ENCODE measurements at places on chromosomes 12 and 14.
A peak's percentile ranks its signal among the peaks of the same experiment; 100 is the strongest.

- DNase-seq: peak; percentile 59
These were observed 5.4 kb downstream of the SAMD4A start for GRCh38 chr14:54572316-54572715.

DNA sequence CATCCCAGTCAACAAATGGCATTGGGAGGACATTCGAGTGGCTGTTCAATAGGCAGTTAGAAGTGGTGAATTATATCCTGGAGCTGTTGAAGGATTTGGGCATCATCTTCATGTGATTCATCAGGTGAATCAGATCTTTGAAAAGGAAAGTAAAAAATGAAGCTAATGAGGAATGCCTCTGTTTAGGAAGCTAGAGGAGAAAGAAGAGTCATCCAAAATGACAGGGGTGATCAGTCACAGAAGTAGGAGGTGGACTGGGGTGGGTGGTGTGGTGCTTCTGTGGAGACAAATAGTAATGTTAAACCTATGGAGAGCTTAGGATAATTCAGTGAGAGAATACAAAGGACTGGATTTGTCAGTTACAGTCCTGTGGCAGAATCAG lies 32.7 kb downstream of the DIP2B start:
- DNase-seq: no peak

- no peak for DNase-seq
These were observed 114.7 kb upstream of the AMN1 start for GRCh38 chr12:31843398-31844095.

DNA sequence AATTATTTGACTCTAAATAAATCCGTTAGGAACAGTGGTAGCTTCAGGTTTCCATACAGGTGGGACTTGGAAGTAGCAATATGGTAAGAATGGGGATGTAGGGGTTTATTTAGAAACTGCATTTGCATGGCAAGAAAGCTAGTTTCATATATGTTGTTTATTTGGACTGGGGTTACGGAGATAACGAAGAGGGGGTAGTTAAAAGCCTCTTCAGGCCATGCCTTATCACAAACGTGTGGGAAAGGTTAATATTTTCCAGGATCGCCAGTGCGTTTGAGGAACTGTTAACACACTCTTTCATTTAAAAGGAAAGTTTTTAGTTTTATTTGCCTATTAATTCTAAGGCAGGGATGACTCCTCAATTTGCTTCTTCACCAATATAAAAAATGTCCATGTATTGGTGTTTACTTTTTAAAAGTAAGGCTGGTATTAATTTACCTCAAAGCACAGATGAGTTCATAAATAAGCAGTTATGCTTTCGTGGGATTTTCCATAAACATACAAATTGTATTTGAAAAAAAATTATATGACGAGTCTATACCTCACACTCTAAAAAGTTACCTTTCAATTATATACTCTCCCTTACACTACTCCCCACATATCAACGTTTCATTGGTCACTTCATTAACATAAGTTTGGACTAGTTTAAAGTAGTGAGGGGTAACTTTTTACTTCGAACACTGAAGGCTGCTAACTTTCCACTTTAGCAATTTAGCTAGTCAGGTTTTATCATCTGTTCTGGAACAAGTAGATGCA lies 814 bp downstream of the RAB2B start:
- no peak for DNase-seq

- no peak for DNase-seq
These were observed 12.4 kb downstream of the TMEM120B start for GRCh38 chr12:121724925-121725324.

GRCh38 chr12:85642808-85643207 lies 193.4 kb downstream of the RASSF9 start:
- no peak for DNase-seq

GRCh38 chr12:121443193-121443870 lies 43.4 kb downstream of the RNF34 start:
- DNase-seq: peak; percentile 98

- DNase-seq: no peak
These were observed 2.3 kb downstream of the ST8SIA1 start for GRCh38 chr12:22332202-22332601.

DNA sequence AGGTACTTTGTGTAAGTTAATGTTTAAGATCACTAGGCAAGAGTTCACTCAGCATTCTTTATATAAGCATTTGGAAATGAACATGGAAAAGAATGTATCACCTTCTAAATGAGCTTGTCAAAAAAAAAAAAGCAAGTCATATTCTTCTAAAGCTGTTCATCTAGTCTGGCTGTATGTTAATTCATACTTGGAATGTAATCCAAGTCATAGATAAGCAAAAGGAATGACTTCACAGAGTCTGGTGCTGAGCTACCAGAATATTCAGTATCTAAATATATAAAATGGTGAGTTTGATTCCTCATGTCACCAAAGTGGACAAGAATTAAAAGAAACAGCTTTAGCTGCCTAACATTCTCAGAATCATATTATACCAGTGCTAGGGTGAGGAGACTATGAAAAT lies 4.9 kb downstream of the OR6C4 start:
- no peak for DNase-seq

- DNase-seq: peak; percentile 91
These were observed 637 bp downstream of the PTMS start for GRCh38 chr12:6766651-6767349.

GRCh38 chr12:105253866-105254513 lies 18.0 kb upstream of the APPL2 start:
- DNase-seq: no peak

GRCh38 chr12:106145539-106146447 lies 7.0 kb upstream of the NUAK1 start:
- DNase-seq: no peak

DNA sequence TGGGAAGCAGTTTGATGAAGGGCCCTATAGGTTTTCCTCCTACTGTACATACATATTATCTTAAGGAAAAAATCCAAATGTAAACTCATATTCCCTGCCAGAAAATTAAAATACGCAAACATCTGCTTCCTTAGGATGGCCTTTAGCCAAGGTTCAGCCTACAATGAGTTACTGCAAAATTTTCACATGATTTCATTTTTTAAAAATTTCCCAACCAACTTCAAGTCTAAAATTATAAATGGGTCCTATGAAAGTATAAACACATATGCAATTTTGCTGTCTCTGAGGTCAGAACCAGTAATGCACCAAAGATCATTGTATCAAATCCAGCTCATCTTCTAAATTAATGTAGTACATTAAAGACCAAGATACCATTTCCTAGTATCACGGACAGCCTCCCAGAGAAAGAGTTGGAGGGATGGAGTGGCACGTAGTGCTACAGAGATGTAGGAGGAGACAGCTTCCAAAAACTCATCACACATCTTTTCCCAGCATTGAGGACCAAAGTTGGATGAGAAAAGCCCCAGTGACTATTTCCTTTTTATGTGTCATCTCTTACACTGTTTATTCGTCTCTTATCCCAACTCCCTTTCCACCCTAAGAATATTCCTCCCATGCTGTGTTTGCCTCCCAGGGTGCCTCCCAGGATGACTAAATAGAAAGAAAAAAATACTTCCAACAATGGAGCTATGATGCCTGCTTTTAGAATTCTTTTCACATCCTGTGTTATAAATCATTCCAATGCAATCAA lies 92.3 kb upstream of the SLCO1C1 start:
- DNase-seq: no peak

GRCh38 chr12:122306407-122306806 lies 40.1 kb upstream of the VPS33A start:
- DNase-seq: peak; percentile 67

DNA sequence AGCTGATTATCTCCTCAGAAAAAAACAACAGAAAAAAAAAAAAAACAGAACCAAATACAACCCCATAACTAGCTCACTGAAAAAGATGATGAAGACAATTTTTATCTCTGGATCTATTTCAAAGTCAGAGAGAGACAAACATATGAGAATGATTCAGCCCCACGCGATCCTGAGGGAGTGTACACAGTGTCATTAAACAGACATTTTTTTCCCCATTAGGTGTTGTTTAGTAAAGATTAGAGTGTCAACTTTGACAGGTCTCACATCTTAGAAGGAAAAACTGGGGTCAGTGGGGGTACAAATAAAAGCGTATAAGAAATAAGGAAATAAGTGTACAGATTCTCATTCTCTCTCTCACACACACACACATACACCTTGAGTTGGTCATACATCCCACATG lies 635.4 kb downstream of the NRXN3 start:
- no peak for DNase-seq

- peak; percentile 74 for DNase-seq
These were observed 76.1 kb downstream of the STON2 start for GRCh38 chr14:81324011-81324410.

GRCh38 chr14:74893614-74894091 lies 11.9 kb downstream of the DLST start:
- DNase-seq: no peak

Measured in H7 (cell line).